ENCODE measurements at places on chromosomes 7 and 10.

DNA sequence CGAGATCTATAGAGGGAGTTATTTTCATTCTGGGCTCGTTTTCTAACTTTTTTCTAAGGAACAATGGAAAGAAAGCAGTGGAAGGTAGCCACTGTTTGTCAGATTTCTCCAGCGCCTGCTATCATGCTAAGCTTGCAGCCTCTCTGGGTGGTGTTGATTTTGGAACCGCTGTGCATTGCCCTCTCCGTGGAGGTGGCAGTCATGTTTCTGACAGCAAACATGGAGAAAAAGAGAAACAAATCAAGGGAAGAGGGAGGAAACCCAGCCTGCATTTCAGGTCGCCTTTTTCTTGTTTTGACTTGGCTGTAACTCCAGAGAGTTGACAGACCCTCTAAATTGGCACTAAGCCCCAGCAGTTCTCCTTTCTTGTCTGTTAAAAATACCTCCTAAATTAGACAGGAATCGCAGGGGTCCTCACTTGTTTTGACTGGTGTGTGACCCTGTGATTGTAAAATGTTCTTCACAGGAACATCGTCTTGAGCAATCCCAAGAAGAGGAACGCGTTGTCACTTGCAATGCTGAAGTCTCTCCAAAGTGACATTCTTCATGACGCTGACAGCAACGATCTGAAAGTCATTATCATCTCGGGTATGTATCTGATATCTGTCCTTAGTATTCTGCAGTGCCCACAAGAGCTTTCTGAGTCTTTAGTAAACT is 4.8 kb downstream of the ECHDC3 start:
- DNase-seq: no peak

DNA sequence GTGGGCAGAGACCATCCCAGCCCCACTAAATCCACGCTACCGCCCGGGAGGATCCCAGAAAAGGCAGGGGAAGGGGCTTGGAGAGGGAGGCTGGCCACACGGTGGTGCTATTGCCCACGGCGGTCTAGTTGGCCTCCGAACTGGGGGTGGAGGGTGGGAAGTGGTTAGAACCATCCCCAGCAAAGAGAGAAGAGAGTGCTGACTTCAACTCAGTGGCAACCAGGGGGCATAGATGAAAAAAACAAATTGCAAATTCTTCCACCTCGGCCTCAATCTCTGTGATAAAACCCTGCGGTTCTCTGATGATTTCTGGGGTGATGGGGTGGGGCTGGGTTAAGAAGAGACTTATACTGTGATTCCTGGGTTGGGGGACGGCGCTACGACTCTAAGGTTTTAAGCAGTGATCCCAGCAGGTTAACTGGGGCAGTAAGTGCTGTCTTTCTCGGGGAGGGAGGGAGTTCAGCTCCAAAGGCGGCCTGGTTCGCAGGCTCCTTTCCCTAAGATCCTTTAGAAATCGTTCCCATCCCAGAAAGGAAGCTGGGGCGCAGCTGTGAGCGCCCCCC is 154.5 kb upstream of the LYZL2 start:
- peak; percentile 57 for DNase-seq

GRCh38 chr7:121084748-121085336 is 96.3 kb downstream of the CPED1 start:
- DNase-seq: no peak

- DNase-seq: no peak
These were observed 107.6 kb downstream of the TES start for GRCh38 chr7:116317907-116318306.

DNA sequence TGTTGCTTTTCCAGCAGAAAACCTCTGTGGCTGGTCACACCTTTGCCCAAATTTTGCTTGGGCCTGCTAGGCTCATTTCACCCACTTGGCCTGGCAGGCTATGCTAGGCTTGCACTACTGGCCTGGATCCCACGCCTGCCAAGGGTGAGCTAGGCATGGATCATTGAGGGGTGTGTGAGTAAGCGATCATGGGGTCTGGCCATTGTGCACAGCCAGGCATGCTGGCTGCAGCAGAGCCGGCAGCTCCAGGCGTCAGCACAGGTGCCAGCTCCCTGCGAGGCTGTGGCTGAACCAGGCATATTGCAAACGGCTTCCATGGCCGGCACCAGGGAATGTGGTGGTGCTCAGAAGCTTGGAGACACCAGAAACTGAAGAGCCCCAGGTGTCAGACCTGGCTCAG is 19.2 kb downstream of the CFAP70 start:
- no peak for DNase-seq

GRCh38 chr7:72785166-72785955 is 42.6 kb downstream of the TYW1B start:
- DNase-seq: no peak

GRCh38 chr10:122587098-122587760 is 26.7 kb downstream of the DMBT1 start:
- DNase-seq: no peak

GRCh38 chr7:123070702-123071286 is 75.3 kb upstream of the TAS2R16 start:
- no peak for DNase-seq

DNA sequence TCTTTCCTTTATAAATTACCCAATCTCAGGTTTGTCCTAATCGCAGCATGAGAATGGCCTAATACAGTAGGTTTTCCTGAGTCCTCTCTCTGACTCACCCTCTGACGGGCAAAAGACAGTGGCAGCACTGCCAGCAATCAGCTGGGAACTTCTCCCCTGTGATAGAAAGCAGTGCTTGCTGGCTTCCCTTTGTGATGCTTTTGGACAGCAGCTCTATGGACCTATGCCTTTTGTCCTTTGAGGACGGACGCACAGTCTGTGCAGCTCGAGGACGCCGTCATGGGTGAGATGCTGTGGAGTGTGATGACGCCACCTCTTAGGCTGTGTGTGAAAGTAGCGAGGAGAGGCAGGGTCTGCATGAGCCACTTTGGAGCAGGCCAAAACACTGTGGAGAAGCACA is 68.8 kb downstream of the KIAA1217 start:
- no peak for DNase-seq

DNA sequence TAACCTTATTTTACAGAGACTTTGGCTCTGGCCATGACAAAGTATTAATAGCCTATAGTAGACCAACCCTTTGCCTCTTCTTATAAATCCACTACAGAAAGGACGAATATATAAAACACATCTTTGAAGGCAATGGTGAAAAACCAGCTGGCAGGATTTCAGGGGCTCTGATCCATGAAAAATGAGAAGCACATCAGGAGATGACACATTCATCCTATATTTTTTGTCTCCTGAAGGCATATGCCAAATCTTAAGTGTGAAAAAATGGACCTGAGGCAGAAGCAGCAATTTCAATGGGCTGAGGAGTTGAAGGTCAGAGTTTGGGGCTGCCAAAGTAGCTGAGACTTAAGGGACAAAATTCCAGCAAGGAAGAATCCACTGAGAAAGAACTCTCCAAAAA is 14.4 kb downstream of the RNF216 start:
- no peak for DNase-seq

GRCh38 chr10:15990535-15991129 is 130.3 kb upstream of the MINDY3 start:
- no peak for DNase-seq
